Osteocyte (in vitro differentiated cells): ENCODE measurements at places on chromosomes 2 and 18. TPM values are rescaled to one million over a fixed set of nuclear protein-coding genes. Genes with fewer than 3 reads are reported as not detected.
A peak's percentile ranks its signal among the peaks of the same experiment; 100 is the strongest.

GRCh38 chr2:232385660-232386489, 7.3 kb downstream of the ALPP start:
- H3K36me3 ChIP-seq: no peaks in the 10 kb centered on the region
- peak overlapping the region; percentile 87 for H3K27ac ChIP-seq
- no peak for DNase-seq
- H3K4me1 ChIP-seq: peaks cover 55% of the 10 kb centered on the region
- H3K4me3 ChIP-seq: peak overlapping the region; percentile 49

DNA sequence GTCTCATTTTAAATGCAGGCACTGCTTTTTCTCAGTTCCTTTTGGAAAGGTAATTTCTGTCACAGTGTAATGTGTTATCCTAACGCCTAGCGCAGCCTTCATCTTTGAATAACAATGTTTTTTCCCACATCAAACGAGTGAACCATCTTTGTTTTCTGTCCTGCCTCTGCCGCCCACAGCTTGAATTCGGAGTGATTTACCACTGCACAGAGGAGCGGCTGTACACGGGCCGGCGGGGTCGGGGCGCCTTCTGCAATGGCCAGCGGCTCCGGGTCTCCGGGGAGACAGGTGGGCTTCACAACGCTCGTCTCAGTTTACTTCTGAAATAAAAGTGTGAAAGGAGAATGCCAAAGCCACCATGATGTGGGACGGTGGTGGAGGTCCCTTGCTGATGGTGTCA, 32.8 kb downstream of the IMPA2 start:
- DNase-seq: no peak
- H3K27ac ChIP-seq: no peak overlapping the region
- no peaks in the 10 kb centered on the region for H3K27me3 ChIP-seq
- H3K36me3 ChIP-seq: no peaks in the 10 kb centered on the region
- no peak overlapping the region for H3K4me3 ChIP-seq

- peaks cover 15% of the 10 kb centered on the region for H3K4me1 ChIP-seq
- no peak overlapping the region for H3K4me3 ChIP-seq
- no peaks in the 10 kb centered on the region for H3K27me3 ChIP-seq
- H3K36me3 ChIP-seq: peaks cover 11% of the 10 kb centered on the region
- H3K27ac ChIP-seq: no peak overlapping the region
These were observed 38.3 kb downstream of the AAK1 start for GRCh38 chr2:69605284-69605683.

The TMEFF2 gene
- total RNA-seq: 46.8 and 51.2 TPM in 2 replicates

The STAT4 gene
- 0.47 and 1.3 TPM in 2 replicates for total RNA-seq

The TNFAIP6 gene
- total RNA-seq: not detected in 2 replicates

- H3K4me1 ChIP-seq: no peaks in the 10 kb centered on the region
- no peaks in the 10 kb centered on the region for H3K27me3 ChIP-seq
- H3K27ac ChIP-seq: no peak overlapping the region
- DNase-seq: no peak
These were observed 76.5 kb downstream of the OLA1 start for GRCh38 chr2:174171686-174172445.

The CTNNA2 gene
- not detected in 2 replicates for total RNA-seq

DNA sequence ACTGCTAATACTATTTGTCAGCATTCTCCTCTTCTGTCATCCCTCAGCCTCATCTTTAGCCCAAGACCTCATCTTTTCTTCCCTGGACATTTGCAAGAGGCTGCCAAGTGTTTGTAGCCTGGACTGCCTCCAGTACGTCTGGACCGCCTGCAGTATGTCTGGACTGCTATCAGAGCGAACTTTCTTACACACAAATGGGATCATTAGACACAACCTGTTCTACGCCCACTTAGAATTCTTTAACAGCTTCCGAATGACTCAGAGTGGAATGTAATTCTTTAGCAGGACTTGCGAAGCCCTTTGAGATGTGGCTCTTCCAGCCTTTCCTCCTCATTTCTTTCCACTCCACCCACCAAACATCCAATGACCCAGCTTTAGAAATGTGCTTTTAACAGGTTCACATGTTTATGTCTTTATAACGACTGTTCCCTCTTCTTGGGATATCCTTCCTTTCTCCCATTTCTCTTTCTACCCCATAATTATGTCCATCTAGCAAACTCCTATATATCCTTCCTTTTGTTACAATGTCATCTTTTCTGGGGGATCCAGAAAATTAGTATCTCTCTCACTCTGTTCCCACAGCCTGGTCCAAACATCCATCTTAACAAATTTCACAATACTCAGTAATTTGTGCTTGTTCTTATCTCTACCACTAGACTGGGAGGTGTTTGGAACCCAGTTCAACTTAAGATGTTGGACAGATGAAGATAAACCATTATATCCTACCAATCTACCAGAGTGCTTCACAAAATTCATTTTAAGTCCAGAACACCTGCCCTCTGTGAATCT, 171.3 kb upstream of the PGAP1 start:
- H3K4me3 ChIP-seq: no peak overlapping the region
- H3K27ac ChIP-seq: no peak overlapping the region
- no peaks in the 10 kb centered on the region for H3K27me3 ChIP-seq
- peaks cover 9% of the 10 kb centered on the region for H3K4me1 ChIP-seq
- H3K36me3 ChIP-seq: peaks cover 4% of the 10 kb centered on the region
- no peak for DNase-seq

The CACNB4 gene
- total RNA-seq: 3.4 and 3.6 TPM in 2 replicates
